ENCODE measurements at places on chromosomes 7 and 10.

- DNase-seq: no peak
Observed at GRCh38 chr7:46047581-46047980, 126.5 kb upstream of the IGFBP3 start.

DNA sequence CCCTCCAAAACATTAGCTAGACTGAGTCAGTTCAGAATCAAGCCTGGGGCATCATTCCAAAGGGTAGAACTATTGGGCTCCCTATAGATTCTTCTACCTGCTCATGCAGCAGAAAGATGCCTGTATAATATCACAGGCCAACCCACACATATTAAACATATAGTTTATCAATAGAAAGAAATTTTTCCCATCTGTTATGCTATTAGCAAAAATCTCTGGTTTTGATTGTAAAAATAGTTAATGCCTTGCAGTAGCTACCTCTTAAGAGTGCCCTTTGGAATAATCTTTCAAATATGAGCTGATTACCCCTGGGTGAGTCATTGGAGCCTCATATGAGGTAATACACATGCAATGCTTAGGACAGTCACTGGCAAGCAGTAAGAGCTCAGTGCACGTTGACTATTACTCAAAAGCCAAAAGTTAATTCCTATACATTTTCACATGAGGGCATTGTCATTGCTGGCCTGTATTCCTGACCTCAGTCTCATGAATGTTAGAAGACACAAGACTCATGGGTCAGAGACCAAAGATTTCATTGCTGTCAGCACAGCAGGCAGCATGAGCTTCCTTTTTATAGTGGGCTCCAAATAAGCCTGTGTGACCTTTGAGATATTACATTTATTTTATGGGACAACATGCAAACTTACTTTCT lies 180.0 kb downstream of the FGFR2 start:
- no peak for DNase-seq

DNA sequence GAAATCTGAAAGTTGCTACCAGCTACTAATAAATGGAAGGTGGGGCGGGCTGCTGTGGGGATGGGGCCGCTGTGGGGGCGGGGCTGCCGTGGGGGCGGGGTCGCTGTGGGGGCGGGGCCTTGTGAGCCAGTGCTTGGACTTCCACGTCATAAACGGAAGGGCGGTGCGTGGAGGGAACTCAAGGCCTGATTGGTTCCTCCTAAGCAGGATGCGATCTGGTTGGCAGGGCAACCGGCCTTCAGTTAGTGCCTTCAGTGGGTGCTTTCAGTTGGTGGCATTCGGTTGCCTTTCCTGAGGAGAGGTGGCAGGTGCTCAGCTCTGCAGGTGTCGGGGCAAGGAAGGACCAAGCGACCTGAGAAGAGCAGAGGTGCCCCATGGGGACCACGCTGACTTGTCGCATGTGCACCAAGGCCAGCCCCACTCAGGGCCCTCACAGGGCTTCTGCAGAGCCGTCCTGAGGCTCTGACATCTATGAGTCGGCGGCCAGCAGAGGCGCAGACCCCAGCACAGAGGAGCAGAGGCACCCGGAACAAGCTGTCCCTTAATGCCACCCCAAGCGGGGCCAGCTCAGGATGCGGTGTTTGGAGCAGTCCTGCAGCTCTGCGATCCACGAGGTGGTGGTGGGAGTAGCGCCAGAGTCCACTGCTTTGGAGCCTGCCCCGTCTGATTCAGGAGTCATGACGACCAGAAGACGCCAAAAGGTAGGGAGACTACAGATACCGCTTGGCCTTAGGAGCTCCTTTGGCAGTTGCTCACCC lies 54.4 kb upstream of the PDSS1 start:
- no peak for DNase-seq

DNA sequence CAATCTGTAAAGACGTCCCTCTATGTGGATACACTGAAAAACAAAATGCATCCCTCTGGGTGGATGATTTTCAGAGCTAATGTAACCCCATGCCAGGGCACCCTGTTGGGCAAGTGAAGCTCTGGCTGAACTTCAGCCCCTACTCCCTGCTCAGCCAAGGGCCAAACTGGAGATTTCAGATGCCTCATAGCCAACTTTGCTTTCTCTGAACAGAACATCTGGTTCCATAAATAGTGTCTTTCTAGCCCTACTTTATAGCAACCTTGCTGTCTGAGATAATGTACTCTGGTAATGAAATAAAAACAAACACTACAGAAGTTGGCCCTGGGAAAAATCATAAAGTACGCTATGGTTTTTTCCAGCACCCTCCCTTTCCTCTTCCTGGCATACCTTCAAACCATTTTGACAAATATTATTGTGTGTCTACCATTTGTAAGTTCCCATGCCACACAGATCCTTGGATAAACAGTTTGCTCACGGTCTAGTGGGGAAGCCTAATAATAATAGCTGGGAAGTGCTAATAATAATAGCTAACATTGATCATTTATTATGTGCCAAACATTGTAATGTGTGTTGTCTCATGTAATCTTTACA lies 3.4 kb downstream of the ENTPD1 start:
- no peak for DNase-seq

GRCh38 chr10:120926611-120927010 lies 75.4 kb downstream of the WDR11 start:
- DNase-seq: no peak

DNA sequence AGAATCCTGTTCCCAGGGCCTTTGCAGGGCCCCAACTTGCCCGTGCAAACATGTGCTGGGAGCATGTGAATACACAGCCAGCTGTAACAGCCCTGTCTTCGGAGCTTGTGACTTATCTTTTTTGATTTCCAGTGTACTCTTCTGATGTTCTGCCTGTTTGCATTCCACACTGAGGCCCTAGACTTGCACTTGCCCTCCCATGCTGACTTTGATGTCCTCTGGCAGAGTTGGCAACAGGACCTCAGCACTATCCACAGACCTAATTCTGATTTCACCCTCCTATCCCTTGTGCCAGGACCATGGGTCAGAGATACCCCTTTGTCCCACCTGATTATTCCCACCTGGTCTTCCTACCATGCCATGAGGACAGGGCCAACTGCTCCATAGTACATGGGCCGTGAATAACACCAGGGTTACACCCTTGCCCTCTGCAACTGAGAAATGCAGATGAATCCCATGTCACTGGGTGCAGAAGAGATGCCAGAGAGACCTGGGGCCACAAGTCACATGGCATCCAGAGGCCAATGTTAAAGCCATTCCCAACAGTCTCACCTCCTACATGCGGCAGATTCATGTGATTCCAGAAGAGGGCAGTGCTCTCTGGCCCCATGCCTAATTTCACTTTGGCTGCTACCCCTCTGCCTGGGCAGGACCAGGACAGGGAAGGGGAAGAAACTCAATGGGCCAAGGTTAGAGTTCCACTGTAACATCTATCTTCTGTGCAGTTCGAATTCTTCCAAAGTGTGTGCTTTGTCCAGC lies 43.0 kb downstream of the SCRN1 start:
- DNase-seq: peak; percentile 19

DNA sequence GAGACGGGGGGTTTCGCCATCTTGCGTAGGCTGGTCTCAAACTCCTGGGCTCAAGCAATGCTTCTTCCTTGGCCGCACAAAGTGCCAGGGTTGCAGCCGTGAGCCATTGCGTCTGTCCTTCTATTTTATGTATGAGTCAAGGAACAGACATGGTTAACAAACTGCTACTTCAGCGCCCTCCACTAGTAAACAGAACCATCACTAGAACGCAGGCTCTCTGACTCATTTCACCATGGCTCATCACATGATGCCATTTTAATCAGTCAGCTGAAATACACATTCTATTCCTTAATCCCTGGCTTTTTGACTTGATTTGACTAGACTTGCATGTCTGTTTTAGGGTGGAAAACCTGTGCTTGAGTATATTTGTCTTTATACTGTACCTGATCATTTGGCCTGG lies 41.3 kb downstream of the CELF2 start:
- DNase-seq: no peak

- no peak for DNase-seq
Observed at GRCh38 chr10:27607591-27607990, 103.5 kb downstream of the RAB18 start.

GRCh38 chr10:100631192-100631591 lies 95.4 kb downstream of the HIF1AN start:
- no peak for DNase-seq

GRCh38 chr7:139714163-139714901 lies 63.5 kb downstream of the HIPK2 start:
- DNase-seq: no peak

GRCh38 chr7:23072048-23072447 lies 33.5 kb upstream of the KLHL7 start:
- peak; percentile 44 for DNase-seq

GRCh38 chr10:49164559-49165188 lies 23.5 kb downstream of the TMEM273 start:
- DNase-seq: peak; percentile 72

DNA sequence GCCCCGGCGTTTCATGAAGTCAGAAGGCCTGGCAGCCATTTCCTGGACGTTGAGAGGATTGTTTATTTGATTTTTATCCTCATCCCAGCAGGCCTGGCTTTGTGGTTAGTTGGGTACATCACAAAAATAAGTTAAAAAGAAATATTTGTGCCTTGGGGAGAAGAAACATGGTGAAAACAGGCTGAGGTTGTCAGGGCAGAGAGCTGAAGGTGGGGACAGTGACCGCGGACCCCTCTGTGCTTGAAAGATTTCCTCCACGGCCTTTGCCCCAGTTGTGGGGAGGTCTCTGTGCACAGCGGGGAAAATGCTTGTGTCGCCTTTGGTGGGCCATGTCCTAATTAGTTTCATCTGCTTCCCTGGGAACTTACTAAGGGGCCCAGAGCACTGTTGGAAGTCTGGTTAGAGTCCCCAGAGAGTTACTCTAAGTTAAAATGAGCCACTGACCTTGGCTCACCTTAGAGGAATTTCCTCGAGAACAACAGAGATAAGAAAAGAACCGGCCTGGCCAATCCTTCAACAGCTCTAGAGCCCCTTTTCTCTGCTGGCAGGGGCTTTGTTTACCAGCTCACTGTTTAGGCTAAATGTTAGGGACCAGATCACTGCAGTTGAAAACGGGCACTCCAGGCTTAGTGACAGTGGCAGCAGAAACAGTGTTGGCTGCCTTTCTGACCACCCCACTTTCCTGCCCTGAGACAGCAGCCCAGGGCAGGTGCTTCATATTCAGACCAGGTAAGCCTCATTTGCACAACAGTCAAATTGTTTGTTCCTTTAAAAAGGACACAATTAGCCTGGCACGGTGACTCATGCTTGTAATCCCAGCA lies 37.9 kb downstream of the CRCP start:
- no peak for DNase-seq

- no peak for DNase-seq
Observed at GRCh38 chr10:132685921-132686680, 99.8 kb downstream of the NKX6-2 start.

DNA sequence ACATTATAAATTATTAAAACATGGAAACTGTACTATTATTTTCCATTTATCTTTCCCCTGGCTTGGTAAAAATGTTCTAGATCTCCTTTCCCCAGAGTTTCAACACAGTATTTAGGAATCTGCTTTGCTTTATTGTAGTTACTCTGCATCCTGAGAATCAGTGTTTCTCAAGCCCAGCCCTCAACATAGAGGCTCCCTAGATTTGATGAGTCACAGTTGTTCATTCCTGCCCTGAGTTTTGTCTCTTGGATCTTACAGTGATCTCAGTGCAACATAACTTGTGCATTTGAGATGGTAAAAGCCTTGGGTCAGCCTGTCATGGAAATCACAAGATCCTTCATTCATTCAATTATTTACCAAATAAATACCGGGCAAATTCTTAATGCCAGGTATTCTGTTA lies 63.0 kb downstream of the VAX1 start:
- no peak for DNase-seq

- DNase-seq: no peak
Observed at GRCh38 chr7:137097111-137097510, 228.7 kb downstream of the CHRM2 start.

GRCh38 chr10:93542358-93542791 lies 24.1 kb upstream of the FFAR4 start:
- DNase-seq: no peak

GRCh38 chr10:122504610-122504950 lies 43.2 kb downstream of the HTRA1 start:
- DNase-seq: no peak

GRCh38 chr10:49083261-49083660 lies 32.1 kb downstream of the VSTM4 start:
- DNase-seq: no peak

DNA sequence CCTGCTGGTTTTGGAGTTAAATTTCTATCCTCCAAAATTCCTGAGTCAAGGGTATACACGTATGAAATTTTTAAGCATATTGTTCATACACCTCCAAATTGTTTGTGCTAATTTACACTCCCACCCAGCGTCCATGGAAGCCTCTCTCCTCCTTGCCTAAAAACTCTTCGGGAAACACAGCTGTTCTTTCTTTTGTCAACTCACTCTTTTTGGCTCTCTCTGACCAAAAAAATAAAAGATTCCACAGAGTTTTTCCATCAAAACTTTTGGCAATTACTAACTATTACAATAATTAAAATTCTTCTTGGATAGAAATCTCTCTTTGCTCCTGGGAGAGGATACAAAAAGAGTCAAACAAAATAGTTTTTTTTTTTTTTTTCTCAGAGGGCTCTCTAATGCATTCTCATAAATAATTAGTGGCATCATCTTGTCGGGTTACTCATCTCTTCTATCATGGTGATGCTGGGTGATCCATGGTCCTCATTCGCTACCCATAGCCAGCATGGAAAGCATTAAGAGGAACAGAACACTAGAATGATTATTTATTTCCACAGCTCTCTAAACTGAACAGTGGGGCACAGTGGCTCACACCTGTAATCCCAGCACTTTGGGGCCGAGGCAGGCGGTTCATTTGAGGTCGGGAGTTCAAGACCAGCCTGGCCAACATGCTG lies 310.7 kb downstream of the SFMBT2 start:
- DNase-seq: no peak

DNA sequence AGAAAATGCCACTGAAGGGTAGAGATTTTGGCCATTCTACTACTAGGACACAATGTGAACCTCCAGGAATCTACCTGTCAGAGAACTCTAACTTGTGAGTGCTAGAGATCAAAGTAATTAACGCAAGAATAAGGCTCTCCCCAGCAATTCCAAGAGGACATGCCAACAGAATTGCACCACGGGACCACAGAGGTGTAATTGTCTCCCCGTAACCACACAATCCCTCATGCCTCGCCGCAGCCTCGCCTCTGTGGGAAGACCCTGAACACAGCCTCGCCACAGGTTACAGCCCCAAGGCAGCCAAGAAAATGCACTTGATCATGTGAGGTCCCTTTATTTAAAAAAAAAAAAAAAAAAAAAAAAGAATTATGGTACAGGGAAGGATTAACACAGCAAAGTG lies 29.5 kb downstream of the CDCA7L start:
- no peak for DNase-seq

DNA sequence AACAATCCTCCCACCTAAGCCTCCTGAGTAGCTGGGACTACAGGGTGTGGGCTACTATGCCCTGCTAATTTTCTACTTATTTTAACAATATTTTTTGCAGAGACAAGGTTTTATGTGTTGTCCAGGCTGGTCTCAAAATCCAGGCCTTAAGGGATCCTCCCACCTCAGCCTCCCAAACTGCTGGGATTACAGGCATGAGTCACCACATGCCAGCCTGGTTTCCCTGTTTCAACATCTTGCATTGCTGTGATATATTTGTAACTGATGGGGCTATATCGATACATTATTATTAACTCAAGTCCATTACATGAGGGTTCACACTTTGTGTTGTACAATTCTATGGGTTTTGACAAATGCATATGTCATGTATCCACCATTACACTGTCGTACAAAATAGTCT lies 41.9 kb upstream of the OGDHL start:
- no peak for DNase-seq

GRCh38 chr10:126475074-126475691 lies 86.9 kb upstream of the ADAM12 start:
- no peak for DNase-seq

Data from Kasumi-1 (cell line).